ENCODE measurements at places on chromosomes 4 and X.

- DNase-seq: no peak
Measured at GRCh38 chr4:45294464-45294863, 568.1 kb upstream of the GNPDA2 start.

DNA sequence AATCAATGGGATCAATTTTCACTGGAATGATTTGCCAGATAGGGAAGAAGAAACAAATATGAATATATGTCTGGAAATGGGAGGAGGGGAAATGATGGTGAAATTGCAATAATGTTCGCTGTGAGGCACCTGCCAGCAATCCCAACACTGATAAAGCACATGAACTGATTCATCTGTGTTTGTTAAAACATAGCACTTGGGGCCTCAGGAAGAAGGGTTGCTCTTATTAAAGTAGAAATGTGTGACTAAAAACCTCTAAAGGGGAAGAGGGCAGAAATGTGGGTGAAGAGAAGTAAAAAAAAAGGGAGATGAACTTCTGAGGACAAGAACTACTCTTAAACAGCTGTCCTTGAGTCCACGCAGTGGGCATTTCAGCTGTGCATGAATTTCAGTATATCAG lies 101.4 kb downstream of the C4orf51 start:
- DNase-seq: no peak

DNA sequence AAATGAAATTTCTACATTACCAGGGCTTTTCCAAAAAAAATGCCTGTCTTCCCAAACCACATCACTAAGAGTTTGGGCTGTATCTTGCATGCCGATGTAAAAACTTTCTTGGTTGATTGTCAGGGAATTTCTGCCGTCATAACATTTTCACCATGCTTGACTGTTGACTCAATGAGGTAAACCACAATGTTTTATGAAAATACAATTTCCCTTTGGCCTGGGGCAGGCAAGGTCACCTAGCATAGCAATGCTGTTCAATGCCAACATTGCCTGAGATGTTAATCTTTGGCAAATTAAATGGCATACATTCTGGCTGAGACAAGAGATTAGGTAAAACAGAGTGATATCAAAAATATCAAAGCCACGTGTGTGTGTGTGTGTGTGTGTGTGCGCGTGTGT lies 137.1 kb upstream of the TBL1X start:
- no peak for DNase-seq

DNA sequence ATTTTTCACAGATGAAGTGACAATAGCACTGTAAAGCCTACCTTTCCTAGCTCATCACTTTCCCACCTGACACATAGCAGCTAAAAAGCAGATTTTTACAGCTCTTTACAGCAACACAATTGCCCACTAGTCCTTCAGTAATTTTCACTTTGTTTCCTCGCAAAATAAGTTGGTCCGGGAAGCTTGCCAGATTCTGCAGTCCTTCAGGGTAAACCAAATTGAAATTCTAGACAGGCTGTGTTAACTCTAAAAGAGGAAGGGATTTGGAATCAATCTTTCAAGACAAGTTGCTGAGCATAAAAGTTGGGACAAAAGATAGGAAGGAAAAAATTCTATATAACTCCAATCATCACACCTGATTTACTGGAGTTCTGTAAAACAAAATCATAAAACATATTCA lies 8.7 kb downstream of the C1QTNF7 start:
- DNase-seq: no peak

DNA sequence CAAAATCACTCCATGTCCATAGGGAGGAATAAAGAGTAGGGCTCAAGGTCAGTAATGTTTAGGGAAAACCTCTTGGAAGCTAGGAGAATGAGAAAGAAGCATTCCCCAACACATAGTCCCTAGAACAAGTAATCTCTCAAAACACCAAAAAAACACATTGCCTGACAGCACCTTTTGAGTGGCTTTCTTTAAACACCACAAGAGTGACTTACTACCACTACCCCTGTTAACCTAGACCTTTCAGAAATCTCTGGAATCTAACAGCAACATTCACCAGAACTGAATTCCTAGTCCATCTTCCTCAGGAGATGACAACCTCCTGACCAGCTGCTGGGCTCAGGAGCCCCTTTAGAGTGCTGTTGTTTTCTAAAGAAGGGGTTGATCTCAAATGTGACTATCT lies 142.2 kb downstream of the SOWAHB start:
- DNase-seq: no peak

GRCh38 chr4:72604324-72604723 lies 35.3 kb upstream of the ADAMTS3 start:
- no peak for DNase-seq

GRCh38 chrX:120428309-120428708 lies 40.8 kb downstream of the LAMP2 start:
- no peak for DNase-seq

GRCh38 chr4:142913461-142914030 lies 67.4 kb upstream of the INPP4B start:
- DNase-seq: no peak

DNA sequence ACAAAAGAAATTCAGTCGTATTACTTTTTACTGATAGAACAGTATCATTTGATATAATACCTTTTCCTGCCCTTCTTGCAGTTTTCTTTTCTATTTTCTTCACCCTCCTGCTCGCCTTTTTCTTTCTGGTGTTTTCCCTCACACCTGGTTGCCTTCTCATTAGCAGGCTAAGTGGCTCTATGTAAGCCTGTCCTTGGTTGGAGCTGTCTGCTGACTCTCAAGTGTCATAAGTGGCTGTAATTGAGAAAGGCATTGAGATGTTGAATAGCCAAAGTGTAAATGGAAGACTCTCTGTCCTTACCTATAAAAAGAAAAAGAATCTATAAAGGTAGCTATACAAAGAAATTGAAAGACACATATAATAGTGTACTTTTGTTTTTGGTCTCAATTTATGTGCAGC lies 180.7 kb downstream of the ADGRL3 start:
- DNase-seq: no peak

DNA sequence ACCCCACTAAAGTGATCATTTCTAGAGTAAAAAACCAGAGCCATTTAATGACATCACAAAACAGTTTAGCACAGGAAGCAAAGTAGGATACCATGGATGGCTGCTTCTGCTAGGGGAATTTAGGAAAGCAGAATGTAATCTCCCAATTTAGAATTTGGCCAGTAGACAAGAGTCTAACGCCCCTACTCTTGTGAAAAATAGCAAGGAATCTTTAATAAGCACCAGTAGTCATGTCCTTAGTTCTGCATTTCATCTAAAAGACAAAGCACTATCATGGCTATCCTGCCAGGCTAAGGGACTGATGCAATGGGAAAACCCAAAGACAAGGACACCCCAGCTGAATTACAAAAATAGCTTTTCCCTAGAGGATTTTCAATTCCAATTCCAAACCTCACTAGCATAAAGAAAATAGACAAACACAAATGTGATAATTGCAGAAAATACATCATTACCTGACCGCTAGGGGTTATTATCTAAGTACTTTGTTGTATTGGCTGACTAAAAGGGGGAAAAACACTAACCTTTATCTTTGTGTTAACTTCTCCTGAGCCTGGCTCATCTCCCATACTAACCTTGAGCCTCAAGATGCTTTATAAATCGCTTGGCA lies 2.6 kb upstream of the AMMECR1 start:
- DNase-seq: no peak

- DNase-seq: no peak
Measured at GRCh38 chr4:84325625-84326024, 173.5 kb downstream of the NKX6-1 start.

DNA sequence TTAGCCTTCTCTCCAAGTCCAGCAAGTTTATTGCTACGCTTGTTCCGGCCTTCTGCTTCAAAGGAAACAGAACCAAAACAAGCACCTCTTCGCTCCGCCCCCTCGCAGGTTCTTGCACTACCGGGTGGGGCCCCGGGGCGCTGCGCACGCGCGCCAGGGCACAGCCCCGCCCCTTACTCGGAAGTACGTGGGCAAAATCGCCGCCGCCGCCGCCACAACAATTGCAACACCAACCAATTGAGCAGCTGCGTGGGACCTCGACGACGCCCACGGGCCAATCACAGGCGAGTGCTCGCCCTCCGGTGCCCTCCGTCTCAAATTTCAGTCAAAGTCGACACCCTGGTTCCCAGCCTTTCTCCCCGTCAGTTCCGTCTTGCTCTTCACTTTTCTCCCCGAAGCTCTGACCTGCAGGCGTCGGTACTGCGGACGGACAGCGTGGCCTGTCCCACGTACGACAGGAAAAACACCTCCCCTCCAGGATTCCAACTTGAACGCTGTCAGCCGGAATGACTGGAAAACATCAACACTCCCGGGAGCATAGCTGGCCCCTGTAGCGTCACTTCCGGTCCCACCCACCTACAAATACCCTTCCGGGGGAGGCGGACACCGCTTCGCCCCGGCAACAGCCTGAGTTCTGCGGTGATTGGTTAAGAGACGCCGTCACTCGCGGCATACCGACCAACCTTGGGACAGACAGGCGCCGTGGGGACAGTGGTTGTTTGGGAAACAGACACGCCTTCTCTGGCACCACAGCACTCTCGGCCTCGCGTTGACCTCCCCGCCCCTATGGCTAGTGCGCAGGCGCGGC lies 624 bp upstream of the OTUD5 start:
- peak; percentile 89 for DNase-seq

GRCh38 chr4:113365377-113365776 lies 315.9 kb downstream of the ANK2 start:
- DNase-seq: no peak

GRCh38 chr4:41541687-41542094 lies 3.7 kb downstream of the LIMCH1 start:
- DNase-seq: no peak

DNA sequence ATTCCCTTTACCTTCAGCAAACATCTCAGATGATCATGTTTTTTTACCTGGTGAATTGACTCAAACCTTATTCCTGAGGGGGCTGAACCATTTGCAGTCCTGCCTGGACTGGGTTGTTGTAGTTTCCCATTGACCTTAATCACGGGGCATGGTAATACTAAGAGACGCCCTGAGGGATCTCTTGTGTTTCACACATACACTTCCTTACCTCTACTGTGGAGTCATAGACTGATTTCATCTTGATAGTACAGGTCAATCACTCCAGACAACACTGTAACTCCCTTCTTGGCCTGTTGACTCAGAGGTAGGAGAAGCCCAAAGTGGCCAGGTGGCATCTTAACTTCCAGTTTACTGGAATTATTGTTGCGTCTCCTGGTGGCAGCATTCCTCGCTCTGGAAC lies 1064.0 kb upstream of the PCDH10 start:
- no peak for DNase-seq

- no peak for DNase-seq
Measured at GRCh38 chr4:158523990-158524535, 2.4 kb downstream of the RXFP1 start.

GRCh38 chr4:138899999-138900398 lies 115.6 kb upstream of the NOCT start:
- no peak for DNase-seq

GRCh38 chr4:176123710-176124407 lies 58.2 kb downstream of the WDR17 start:
- DNase-seq: peak; percentile 37

- no peak for DNase-seq
Measured at GRCh38 chr4:183674153-183674552, 15.1 kb downstream of the TRAPPC11 start.

- no peak for DNase-seq
Measured at GRCh38 chr4:24322995-24323394, 261.4 kb downstream of the DHX15 start.

DNA sequence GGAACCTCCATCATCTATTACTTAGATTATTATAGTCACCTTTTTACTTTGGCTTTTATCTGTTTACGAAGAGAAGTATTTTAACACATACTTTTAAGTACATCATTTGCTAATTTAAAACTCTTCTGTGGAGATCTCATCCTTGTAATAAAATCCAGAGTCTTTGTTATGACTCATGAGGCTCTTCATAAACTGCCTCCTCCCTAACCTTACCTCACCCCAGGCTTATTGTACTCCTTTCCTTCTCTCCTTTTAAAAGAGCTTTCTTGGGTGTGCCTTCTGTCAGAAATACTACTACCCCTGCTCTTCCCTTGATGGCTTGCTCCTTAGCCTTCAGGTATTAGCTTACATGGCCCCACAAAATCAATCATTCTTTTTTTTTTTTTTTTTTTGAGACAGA lies 6.6 kb downstream of the ARL9 start:
- DNase-seq: no peak

GRCh38 chrX:71537743-71538142 lies 4.8 kb downstream of the OGT start:
- no peak for DNase-seq

DNA sequence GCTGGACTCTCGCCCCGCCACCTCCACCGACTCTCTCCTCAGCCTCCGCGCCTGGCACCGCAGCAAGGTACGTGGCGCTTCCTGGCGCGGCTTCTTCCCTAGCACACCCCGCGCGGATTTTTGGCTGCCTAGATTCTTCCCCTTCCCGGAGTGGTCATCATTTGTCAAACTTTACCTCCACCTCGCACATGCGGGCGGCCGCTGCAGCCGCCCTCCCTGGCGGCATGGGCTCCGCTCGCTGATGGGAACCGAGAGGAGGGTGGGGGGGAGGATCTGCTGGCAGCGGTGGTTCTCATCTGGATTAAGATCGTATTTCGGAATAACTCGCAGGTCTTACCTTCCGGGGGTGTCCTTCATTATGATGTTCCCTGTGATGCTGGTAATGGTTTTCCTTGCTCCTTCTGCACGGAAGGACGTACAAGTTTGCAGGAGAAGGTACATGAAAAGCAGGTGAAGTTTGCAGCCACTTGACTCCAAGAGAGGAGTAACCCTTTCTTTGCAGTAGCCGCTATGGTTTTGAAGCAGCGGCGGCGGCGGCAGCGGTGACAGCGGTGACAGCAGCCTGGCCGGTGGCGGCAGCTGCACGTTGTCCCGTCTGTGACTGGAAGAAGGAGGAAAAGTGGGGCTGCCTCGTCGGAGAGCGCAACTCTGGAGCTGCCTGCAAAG lies 2183.9 kb upstream of the TENM3 start:
- DNase-seq: peak; percentile 11

GRCh38 chrX:17597836-17598439 lies 139.4 kb upstream of the SCML1 start:
- DNase-seq: no peak

GRCh38 chr4:111267786-111268185 lies 644.9 kb upstream of the PITX2 start:
- DNase-seq: no peak

GRCh38 chr4:39056023-39056422 lies 6.0 kb upstream of the KLHL5 start:
- DNase-seq: no peak

DNA sequence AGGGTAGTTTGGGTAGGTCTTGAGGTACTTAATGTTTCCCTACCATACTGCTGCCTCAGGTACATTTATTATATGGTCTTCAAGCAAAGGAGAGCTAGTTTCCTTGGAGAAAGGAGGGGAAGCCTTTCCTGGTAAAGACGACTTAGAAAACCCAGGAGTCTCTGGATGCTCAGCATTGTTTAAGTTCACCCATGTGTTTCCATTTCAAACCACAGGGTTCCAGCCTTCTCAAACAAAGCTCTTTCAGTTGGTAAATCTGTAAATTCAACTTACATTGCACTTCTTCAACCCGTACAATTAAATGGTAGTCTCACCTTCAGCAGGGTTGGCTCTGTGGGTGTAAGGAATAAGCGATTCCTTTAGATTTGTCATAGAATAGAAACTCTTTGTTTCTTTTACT lies 111.9 kb upstream of the UNC5C start:
- DNase-seq: peak; percentile 23
